Glutamatergic neuron (in vitro differentiated cells): ENCODE measurements at places on chromosomes 4 and X.

- H3K4me3 ChIP-seq: no peak overlapping the region
- H3K36me3 ChIP-seq: no peaks in the 10 kb centered on the region
- peaks cover 2% of the 10 kb centered on the region for H3K4me1 ChIP-seq
- DNase-seq: no peak
Measured at GRCh38 chrX:132676561-132677186, 187.8 kb upstream of the MBNL3 start.

DNA sequence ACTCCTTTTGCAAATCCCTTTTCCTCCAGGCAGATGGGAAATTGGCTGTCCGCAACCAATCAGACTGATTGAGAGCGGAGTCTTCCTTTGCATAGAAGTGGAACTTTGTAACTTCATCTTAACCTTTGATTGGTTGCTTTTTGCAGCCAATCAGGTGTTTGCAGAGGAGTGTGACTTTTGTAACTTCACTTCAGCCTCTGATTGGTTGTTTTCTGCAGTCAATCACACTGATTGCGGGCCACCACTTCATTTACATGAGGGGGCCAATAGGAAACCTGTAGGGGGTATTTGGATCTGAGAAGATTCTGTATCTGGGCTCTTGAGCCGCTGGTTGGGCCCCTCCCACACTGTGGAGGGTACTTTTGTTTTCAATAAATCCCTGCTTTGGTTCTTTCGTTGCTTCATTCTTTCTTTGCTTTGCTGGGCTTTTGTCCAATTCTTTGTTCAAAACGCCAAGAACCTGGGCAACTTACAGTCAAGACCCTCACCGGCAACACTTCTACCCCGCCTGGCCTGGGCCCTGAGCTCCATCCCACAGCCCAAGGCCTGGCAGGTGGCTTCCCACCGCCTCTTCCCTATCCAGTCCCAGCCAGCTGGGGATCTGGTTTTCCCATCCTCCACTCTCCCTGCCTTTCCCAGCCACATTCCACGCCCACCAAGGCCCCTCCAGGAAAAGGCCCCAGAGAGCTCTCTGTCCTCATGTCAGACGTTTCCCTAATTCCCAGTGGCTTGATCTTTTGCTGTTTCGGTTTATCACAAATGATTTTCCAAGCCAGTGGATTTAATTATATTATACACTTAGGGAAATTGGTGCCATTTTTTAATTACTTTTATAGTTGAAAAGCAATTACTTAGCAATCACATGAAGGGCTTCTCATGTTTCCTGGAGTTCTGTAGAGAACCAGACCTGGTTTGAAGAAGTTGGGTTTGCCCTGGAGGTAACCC is 110.2 kb upstream of the STX18 start:
- DNase-seq: no peak
- peaks cover 2% of the 10 kb centered on the region for H3K27me3 ChIP-seq
- H3K27ac ChIP-seq: no peak overlapping the region

DNA sequence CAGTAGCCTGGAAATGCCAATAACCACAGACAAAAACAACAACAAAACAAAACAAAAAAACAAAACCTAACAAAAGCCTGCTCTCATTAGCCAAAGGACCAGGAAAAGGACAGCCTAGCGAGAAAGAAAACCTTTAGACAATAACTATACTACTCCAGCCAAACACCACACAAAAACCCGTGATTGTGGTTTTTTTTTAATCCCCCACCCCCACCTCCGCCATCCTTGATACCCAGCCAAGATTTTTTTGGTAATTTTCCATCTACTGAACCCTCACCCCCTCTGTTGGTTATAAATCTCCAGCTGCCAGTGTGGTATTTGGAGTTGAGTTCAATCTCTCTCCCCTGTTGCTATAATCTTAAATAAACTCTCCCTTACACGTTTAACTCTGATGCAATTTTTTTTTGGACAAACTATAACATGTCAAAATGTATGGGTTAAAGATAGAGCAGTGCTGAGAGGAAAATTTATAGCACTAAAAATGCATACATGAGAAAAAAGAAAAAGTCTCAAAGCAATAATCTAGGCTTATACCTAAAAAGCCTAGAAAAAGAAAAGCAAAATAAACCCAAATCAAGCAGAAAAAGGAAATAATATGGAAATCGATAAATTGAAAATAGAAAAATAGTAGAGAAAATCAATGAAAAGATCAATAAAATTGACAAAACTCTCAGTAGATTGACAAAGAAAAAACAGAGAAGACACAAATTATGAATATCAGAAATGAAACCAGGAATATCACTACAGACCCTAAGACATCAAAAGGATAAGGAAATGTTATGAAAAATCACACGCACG is 83.7 kb downstream of the NAT8L start:
- no peak for DNase-seq
- H3K36me3 ChIP-seq: no peaks in the 10 kb centered on the region
- no peak overlapping the region for H3K4me3 ChIP-seq
- no peaks in the 10 kb centered on the region for H3K4me1 ChIP-seq
- H3K27ac ChIP-seq: no peak overlapping the region

DNA sequence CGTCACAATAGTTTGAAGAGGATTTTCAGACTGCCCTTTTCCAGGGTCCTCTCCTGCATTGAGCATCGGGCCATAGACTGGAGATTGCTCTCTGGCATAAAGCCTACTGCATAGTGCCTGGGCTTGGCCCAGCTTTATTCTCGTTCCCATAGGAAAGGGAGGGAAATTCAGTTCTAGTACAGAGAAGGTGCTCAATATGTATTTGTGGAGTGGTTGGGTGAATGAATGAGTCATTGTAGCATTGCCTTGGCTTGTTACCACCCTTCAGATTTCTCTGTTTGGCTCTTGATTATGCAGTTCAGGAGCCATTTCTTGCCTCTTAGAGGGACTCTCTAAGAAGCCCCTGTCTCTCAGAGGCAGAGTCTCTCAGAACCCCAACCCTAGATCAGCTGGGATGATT is 2.6 kb downstream of the TMEM35A start:
- H3K4me1 ChIP-seq: peaks cover 2% of the 10 kb centered on the region
- H3K27me3 ChIP-seq: no peaks in the 10 kb centered on the region
- H3K36me3 ChIP-seq: no peaks in the 10 kb centered on the region
- DNase-seq: no peak

DNA sequence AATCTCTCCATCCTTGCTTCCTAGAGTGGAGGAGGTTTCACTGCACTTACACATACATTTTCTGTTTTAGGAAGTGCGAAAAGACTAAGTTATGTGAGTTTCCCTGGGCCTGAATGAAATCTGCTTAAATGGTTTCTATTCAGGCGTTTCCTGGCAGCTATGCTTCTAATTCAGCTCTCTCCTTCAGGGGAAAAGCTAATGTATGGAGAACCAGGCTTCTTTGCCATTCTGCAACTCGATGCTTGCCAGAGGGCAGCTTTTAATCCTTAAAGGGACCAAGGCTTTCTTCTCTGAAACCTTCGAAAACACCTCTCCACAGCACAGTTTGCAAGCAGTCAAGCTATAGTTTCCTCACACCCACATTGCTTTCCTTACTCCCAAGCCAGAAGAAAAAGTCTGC is 89.5 kb upstream of the ARX start:
- no peaks in the 10 kb centered on the region for H3K36me3 ChIP-seq
- no peaks in the 10 kb centered on the region for H3K27me3 ChIP-seq
- DNase-seq: no peak
- H3K4me3 ChIP-seq: no peak overlapping the region
- H3K4me1 ChIP-seq: no peaks in the 10 kb centered on the region

DNA sequence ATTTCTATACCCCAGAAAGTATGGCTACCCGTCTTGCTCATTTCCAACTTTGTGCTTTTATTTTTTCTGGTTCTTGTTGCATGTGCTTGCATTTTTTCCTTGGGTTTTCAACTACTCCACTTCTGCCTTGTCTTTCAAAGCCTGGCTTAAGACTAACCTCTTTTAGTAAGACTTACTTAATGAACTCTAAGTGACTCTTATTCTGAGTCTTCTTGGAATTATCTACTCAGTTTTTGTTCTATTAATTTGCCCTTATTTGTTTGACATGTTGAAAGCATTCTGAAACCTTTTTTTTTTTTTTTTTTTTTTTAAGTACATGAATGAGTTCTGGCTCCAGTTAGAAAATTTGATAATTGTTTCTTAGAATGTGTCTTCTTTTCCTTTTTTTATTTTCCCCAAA is 74.8 kb downstream of the SLIT2 start:
- H3K4me3 ChIP-seq: no peak overlapping the region
- no peak overlapping the region for H3K27ac ChIP-seq
- peaks cover 8% of the 10 kb centered on the region for H3K4me1 ChIP-seq
- no peaks in the 10 kb centered on the region for H3K27me3 ChIP-seq

DNA sequence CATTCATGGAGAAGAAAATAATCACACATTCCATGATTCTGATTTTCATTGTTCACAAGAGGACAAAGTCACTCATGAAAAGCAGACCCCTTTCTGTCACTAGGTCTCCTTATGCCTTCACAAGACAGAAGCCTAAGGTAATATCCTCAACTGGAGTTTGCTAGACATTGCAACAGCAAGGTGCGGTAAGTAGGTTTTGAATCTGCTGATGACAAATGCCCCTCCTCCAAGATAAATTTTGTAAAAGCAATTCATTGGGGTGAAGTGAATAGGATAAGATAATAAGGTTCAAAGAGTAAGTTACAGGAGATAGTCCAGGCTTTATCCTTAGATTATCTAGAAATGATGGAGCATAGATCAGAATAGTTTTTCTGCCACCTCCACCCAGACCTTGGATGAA is 16.1 kb upstream of the CYP2U1 start:
- H3K4me3 ChIP-seq: no peak overlapping the region
- DNase-seq: no peak
- no peaks in the 10 kb centered on the region for H3K27me3 ChIP-seq
- no peaks in the 10 kb centered on the region for H3K36me3 ChIP-seq
- H3K27ac ChIP-seq: no peak overlapping the region
- H3K4me1 ChIP-seq: no peaks in the 10 kb centered on the region

DNA sequence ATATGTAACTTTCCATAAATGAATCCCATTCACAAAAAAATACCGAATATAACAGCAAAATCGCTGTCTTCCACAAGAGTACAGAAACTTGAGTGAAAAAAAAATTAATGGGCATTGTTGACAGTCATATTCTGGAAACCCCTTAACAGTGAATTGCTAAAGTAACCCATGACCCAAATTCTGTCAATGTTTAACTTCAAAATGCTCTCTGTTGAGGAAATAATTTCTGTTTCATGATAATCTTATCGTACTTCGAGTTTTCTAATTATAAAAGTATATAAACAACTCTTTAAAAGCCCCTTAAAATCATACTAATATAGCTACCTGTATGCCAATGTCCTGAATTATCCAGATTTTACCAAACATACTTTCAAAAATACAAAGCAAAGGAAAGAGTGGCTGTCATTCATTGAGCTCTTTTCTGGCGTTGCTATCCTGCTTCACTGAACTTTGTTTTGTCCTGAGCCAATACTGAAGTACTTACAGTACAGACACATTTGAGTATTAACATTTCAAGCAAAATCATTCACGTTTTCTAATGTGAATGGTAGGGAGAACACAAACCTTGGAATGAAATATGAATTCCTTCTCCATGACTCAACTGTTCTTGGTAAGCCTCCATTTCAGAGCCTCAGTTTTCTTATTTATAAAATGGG is 2.4 kb downstream of the XAGE3 start:
- H3K4me1 ChIP-seq: no peaks in the 10 kb centered on the region
- H3K4me3 ChIP-seq: no peak overlapping the region
- no peaks in the 10 kb centered on the region for H3K36me3 ChIP-seq
- peaks cover 5% of the 10 kb centered on the region for H3K27me3 ChIP-seq
- no peak overlapping the region for H3K27ac ChIP-seq
- no peak for DNase-seq

- H3K27ac ChIP-seq: peak overlapping the region; percentile 90
- H3K4me1 ChIP-seq: peaks cover 21% of the 10 kb centered on the region
- no peak for DNase-seq
- H3K36me3 ChIP-seq: no peaks in the 10 kb centered on the region
- peak overlapping the region; percentile 59 for H3K4me3 ChIP-seq
- H3K27me3 ChIP-seq: peaks cover 7% of the 10 kb centered on the region
Measured at GRCh38 chrX:39814391-39814790, 283.4 kb downstream of the BCOR start.

GRCh38 chr4:161721947-161722346 is 441.9 kb downstream of the FSTL5 start:
- no peaks in the 10 kb centered on the region for H3K36me3 ChIP-seq
- no peaks in the 10 kb centered on the region for H3K27me3 ChIP-seq
- no peak overlapping the region for H3K4me3 ChIP-seq
- H3K4me1 ChIP-seq: no peaks in the 10 kb centered on the region
- DNase-seq: no peak
- H3K27ac ChIP-seq: no peak overlapping the region

GRCh38 chr4:165542476-165542875 is 163.7 kb downstream of the CPE start:
- H3K4me3 ChIP-seq: no peak overlapping the region
- no peaks in the 10 kb centered on the region for H3K27me3 ChIP-seq
- no peaks in the 10 kb centered on the region for H3K36me3 ChIP-seq
- no peak for DNase-seq
- peak overlapping the region; percentile 86 for H3K27ac ChIP-seq
- peaks cover 7% of the 10 kb centered on the region for H3K4me1 ChIP-seq

GRCh38 chr4:120354381-120354780 is 287.7 kb upstream of the MAD2L1 start:
- no peak for DNase-seq
- H3K27me3 ChIP-seq: no peaks in the 10 kb centered on the region
- no peaks in the 10 kb centered on the region for H3K4me1 ChIP-seq
- no peaks in the 10 kb centered on the region for H3K36me3 ChIP-seq
- H3K4me3 ChIP-seq: no peak overlapping the region

DNA sequence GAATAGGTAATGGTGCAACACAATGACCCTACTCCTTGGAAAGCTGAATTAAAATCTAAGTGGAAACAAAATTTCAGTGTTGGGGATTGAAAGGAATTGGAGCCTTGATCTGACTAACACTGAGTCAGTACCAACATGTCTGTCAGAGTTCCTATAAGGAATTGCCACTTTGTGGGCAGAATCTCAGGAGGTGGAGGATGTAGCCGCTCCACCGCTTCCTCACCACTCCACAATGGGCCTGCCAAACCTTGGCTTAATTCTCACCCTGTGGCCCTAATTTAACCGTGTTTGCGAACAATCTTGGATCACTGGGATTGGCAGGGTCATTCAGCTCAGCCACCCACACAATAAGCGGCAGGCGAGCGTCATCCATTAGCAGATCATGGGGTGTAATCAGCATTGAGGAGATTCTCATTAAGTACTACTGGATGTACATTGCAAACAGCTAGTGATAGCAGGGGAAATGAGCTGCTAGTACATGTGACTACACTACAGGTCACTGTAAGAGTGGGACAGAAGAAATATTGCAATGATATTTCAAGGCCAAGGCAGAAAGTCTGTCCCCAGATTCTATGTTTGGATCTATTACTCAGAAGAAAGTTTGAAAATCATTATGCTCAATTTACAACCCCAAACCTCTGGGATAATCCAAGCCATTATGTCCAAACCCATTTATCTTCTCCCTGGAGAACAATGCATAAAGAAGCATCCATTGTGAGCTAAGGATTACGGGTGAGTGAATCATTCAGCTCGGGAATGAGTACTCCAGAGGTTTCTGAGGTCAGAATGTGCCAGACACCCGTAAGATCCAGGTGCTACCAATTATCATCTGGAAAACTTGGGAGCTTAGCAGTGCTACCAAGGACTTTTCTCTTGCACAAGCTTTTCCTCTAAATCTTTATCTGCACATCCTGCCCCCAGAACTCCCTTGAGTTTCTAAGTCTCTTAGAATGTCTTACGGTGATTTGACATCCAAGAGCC is 5.8 kb downstream of the SRPX start:
- no peaks in the 10 kb centered on the region for H3K36me3 ChIP-seq
- H3K4me3 ChIP-seq: no peak overlapping the region
- H3K4me1 ChIP-seq: peaks cover 16% of the 10 kb centered on the region
- DNase-seq: no peak
- no peak overlapping the region for H3K27ac ChIP-seq

GRCh38 chrX:97594646-97595224 is 711.0 kb downstream of the RPA4 start:
- H3K4me1 ChIP-seq: peaks cover 4% of the 10 kb centered on the region
- DNase-seq: no peak
- H3K27ac ChIP-seq: peak overlapping the region; percentile 29
- H3K27me3 ChIP-seq: no peaks in the 10 kb centered on the region
